Common myeloid progenitor, CD34-positive (primary cell): ENCODE measurements at places on chromosomes 1 and 21.

DNA sequence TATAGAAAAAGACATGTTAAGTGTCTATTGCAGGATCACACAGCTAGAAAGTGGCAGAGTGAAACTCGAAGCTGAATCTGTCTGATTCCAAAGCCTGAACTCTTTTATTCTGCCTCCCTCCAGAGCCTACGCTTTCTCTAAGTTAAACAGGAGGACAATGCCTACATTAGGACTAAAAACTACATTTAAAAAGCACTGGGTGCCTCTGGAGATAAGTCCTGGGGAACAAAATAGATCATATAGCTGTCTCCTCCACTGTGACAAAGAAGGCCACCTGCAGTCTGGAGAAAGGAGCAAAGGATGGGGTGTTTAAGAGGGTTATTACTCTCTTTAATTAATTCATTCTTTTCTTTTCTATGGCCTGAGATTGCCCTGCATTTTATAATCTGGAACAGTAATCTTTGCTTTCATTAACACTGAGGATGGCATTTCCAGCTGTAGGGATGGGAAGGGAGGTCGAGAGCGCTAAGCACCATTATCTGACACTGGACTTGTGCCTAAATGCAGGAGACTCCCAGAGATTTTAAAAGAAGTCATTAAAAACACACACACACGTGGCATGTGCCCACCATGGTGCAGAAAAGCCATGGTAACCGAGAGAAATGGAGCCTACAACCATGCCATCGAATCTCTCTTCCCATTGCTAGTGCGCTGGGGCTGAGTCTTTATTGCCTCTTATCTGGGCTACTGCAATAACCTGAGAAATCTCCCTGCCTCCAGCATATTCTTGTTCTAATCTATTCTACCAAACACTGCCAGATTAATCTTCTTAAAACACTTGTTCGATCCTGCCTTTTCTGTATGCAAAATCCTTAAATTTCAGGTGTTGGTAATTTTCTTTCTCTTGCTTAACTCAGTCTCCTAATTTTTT, 92.2 kb downstream of the PLXNA2 start:
- no peak for DNase-seq

- no peak for DNase-seq
These were observed 105.2 kb downstream of the NFIA start for GRCh38 chr1:61187352-61188086.

DNA sequence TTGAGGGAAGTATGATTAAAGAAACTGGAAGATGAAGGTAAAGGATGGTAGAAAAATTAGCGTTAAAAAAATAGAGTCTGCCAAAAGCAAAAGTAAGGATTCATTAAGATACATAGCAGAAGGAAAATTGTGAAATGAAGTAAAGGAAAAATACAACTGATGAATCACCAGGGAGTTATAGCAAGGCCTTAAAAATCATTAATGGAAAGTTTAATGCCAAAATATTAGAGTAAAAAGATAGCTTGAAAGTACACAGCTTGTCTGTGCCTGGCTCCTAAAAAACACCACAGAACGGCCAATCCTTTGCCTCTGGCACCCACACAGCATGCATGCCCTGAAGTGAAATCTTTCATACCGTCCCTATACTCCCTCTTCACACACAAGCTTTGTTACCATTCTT, 66.9 kb upstream of the APOBEC4 start:
- DNase-seq = no peak

GRCh38 chr1:37372302-37372701, 102.1 kb upstream of the ZC3H12A start:
- DNase-seq = no peak

GRCh38 chr1:17994046-17994445, 113.6 kb upstream of the IGSF21 start:
- DNase-seq = no peak

GRCh38 chr1:158793604-158794003, 12.6 kb upstream of the OR6N2 start:
- DNase-seq = peak; percentile 17

GRCh38 chr21:27043377-27043776, 76.5 kb upstream of the ADAMTS5 start:
- no peak for DNase-seq

- no peak for DNase-seq
These were observed 38.2 kb downstream of the SLC19A1 start for GRCh38 chr21:45504021-45504515.

DNA sequence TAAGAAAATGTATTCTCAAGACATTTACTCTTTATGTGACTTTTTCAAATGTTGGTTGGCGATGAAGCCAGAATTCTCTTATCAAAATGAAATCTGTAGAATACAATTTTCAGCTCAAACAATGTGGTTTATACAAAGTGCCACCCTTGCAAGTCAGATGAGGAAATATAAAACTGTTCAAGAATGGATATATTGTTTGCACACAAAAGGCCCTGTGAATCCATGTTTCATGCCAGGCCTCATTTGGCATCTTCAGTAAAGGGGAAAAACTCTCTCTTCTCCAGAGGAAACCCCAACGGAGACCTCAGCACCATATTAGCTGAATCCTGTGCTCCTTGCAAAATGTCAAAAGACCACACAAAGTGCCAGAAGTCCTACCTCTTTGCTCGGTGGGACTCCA, 310.4 kb downstream of the RRAGC start:
- no peak for DNase-seq

- no peak for DNase-seq
These were observed 55.5 kb downstream of the LDLRAD2 start for GRCh38 chr1:21867451-21867996.

GRCh38 chr1:66556161-66556611, 22.2 kb downstream of the SGIP1 start:
- no peak for DNase-seq
